ENCODE measurements at places on chromosomes 6 and 20.

- DNase-seq: no peak
Measured at GRCh38 chr20:4957939-4958362, 43.4 kb downstream of the SLC23A2 start.

DNA sequence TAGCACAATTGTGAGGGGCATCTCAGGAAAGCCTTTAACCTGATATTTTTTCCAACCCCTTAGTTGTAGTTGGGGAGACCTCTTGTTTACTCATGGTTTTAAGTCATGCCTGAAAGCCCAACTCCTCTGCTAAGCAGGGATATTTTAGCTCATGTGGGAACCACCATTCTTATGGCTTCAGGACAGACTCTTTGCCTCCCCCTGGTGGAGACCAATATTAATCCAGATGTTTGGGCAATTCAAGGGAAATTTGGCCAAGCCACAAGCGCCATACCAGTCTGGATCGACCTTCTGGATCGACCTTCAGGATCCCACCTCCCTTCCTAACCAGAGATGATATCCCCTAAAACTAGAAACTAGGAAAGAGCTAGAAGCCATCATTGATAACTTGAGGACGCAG is 211.2 kb downstream of the C6orf118 start:
- no peak for DNase-seq

GRCh38 chr20:59571151-59571550 is 33.2 kb upstream of the PHACTR3 start:
- no peak for DNase-seq

- peak; percentile 30 for DNase-seq
Measured at GRCh38 chr20:41030531-41031242, 2.1 kb downstream of the TOP1 start.

DNA sequence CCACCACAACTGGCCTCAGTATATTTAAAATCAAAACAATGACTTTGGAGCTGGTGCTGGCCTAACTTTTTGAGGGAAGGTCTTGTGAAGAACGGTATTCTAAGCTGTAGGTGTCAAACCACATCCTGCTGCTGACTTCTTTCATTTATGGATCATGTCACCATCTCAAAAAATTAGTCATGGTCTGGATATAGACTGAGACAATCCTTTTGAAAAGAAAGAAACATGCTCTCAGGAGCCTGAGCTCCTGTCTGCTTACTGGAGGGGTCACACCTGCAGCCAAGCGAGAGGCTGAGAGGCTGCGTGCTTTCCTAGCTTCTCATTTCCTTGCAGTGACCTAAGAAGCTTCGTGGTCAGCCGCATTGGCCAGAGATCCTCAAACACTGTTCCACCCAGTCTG is 55.2 kb downstream of the TIAM2 start:
- DNase-seq: no peak

DNA sequence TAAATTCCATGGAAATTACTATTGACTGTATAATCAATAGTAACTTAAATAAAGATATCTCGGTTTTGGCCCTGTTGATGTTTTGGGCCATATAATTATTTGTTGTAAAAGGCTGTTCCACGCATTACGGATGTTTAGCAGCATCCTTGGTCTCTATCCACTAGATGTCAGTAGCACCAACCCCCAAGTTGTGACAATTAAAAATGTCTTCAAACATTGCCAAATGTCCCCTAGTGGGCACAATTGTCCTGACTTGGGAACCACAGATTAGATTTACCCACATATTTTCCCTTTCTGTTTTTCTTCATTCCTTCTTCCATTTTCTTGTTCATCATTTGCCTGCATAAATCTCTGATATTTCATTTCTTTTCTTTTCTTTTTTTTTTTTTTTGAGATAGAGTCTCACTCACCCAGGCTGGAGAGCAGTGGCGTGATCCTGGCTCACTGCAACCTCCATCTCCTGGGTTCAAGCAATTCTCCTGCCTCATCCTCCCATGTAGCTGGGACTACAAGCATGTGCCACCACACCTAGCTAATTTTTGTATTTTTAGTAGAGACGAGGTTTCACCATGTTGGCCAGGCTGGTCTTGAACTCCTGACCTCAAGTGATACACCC is 13.6 kb upstream of the WFDC8 start:
- peak; percentile 7 for DNase-seq

DNA sequence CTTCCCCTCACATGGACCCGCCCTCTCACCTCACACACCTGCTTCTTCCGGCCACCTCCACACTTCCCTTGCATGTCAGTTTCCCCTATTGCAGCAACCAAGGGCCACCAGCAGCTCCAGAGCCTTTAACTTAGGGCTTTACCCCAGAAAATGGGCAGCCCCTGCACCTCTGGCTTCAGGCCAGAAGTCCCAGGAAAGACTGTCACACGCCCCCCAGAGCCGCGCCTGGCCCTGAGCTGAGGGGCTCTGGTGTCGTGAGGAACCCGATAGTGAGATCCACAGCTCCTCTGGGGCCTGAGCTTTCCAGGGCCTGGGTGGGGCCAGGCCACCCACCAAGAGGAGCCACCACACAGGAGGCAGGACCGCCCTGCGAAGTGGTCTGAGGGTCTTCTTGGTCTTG is 182.4 kb downstream of the DLL1 start:
- DNase-seq: no peak

DNA sequence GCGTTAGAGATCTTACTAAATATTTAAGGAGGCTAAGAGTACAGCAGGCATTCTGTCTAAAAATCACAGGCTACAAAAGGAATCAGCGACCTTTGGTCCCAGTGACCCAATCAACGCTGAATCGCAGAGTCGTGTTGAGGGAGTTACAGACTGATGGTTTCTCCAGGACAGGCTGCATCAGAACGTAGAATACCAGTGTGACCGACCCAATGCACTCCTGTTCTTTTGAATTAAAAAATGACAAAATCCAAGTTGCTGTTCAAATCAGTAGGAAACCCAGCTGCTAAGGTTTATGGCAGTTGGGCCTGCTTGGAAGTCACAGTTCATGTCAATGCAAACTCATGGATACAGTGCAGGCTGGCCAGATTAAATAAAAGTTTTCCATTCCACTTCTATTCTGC is 155.8 kb upstream of the AFDN start:
- no peak for DNase-seq

- DNase-seq: no peak
Measured at GRCh38 chr20:53989401-53989800, 81.0 kb downstream of the BCAS1 start.

DNA sequence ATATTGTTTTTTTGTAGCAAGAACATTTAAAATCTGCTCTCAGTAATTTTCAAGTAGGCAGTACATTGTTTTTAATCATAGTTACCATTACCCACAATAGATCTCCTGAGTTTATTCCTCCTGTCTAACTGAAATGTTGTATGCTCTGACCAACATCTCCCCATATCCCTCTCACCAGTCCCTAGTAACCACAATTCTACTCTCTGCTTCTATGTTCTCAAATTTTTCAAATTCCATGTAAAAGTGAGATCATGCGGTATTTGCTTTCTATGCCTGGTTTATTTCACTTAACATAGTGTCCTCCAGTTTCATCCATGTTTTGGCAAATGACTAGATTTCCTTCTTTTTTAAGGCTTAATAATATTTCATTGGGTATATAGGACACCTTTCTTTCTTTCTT is 300.5 kb downstream of the KCNQ5 start:
- DNase-seq: no peak

DNA sequence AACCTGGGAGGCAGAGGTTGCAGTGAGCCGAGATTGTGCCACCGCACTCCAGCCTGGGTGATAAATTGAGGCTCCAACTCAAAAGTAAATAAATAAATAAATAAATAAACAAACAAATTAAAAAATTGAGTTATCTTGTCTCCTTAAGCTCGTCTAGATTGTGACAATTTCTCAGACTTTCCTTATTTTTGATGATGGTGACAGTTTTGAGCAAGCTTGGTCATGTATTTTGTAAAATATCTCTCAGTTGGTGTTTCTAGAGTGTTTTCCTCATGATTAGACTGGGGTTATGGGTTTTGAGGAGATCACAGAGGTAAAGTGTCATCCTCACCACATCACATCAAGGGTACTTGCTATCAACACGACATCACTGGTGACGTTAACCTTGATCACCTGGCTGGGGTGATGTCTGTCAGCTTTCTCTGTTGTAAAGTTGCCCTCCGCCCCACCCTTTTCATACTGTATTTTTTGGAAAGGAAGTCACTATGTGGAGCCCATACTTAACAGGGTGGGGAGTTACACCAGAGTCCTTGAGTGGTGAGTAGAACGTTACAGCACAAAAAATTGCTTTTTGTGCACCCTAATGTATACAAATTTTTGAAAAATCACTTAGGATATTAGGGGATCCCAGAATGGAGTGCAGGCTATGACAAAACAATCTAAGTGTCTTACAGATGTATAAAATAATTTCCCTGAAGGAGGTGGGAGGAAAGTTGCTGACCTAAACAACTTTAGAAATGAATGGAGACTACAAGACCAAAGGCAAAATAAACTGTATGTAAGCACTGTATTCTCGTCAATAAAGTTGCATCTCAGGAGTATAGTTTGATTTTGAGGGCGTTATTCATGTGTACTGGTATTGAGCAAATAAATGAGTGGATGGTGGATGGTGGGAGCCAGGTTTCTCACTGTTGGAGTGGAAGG is 116.4 kb upstream of the SGK1 start:
- DNase-seq: no peak

GRCh38 chr6:157644043-157644810 is 178.8 kb upstream of the SNX9 start:
- DNase-seq: no peak

All from fibroblast of skin of left biceps (primary cell).